ENCODE measurements at places on chromosomes 7 and 10.

GRCh38 chr7:32088451-32088881 is 18.3 kb upstream of the PDE1C start:
- DNase-seq = no peak

- no peak for DNase-seq
Measured at GRCh38 chr10:42985436-42986316, 91.2 kb upstream of the RET start.

DNA sequence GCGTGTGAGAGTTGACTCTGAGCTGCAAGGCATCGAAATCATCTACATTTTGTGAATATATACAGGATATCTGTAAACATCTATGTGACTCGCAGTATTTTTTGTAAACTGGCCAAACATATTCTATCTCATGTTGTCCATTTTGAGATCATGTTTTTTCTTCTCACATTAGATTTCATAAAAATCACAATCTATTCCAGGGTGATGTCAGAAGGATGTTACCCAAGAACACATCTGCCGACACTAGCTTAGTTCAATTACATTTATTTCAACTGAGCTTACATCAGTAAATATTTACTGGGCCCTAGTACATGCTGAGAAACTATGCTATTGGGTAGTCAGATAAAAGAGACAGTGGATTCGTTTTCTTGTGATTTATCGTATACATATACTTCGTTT is 2.5 kb upstream of the BUB3 start:
- no peak for DNase-seq

DNA sequence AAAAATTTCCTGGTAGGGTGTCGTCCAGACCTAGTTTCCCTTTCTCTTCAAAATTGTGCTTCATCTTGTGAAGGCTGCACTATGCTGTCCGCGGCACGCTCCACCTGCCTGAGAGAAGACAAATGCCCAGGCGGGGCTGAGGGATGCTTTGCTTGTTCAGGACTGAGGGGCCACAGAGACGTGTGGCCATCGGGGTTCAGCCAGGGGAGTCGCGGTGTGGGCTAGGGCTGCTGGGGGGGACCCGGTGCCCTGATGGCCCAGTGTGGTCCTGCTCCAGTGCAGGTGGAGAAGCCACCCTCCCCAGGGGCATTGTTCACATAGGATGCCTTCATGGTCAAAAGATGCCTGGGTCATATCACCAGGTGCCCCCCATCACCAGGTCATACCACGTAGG is 107.8 kb upstream of the SHH start:
- no peak for DNase-seq

DNA sequence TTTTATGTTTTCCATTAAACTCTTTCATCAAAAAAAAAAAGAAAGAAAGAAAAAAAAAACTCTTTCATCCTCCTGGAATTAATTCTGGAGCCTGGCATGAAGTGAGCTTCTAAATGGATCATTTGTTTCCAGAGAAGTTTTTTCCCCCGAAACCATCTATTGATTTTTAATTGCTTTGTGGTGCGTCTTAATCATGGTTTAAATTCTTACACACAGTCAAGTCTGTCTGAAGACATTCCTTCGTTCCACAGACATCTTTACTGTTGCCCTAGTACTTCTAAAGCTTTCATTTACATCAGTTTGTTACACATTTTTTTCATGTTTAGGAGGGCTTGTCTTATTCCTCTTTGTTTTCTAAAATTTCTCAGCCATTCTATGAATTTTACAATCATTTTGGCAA is 493.4 kb upstream of the FOXK1 start:
- DNase-seq = no peak

DNA sequence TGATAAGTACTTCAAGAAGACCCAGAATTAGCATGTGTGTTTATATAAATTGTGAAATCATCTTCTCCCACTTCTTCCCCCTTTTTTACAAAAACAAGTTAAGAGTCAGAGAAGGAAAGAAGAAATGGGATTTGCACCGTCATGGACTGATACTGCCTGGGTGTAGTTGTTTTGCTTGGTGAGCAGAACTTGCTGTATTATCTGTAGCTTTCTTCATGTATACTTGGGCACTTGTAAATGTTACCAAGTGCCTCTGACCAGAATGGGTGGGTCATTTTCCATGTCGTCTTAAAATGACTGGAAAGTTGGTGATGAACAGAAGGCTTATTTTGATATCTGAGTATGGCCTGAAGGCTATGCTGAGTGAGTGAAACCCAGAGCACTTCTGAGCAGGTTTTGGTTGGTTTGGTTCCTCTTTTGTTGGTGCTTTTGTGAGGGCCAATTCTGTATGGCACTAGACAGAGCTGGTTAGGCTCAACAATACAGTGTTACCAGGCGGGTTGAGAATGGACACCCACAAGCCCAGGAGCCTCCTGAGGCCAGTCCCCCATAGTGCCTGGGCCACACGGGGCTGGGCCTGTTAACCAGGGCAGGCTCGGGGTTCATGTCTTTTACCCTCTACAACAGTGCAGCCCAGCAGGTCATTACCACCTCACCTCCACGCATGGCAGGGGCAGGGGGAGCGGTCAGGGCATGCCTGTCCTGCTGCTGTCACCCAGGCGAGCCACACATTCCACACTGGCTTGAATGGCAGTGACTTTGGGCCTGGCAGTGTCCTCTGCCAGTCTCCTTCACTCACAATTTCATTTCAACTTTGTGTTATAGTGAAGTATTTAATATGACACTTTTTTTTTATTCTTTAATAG is 115.1 kb downstream of the CCNY start:
- DNase-seq = no peak

- no peak for DNase-seq
Measured at GRCh38 chr7:2905500-2905899, 61.4 kb upstream of the GNA12 start.

DNA sequence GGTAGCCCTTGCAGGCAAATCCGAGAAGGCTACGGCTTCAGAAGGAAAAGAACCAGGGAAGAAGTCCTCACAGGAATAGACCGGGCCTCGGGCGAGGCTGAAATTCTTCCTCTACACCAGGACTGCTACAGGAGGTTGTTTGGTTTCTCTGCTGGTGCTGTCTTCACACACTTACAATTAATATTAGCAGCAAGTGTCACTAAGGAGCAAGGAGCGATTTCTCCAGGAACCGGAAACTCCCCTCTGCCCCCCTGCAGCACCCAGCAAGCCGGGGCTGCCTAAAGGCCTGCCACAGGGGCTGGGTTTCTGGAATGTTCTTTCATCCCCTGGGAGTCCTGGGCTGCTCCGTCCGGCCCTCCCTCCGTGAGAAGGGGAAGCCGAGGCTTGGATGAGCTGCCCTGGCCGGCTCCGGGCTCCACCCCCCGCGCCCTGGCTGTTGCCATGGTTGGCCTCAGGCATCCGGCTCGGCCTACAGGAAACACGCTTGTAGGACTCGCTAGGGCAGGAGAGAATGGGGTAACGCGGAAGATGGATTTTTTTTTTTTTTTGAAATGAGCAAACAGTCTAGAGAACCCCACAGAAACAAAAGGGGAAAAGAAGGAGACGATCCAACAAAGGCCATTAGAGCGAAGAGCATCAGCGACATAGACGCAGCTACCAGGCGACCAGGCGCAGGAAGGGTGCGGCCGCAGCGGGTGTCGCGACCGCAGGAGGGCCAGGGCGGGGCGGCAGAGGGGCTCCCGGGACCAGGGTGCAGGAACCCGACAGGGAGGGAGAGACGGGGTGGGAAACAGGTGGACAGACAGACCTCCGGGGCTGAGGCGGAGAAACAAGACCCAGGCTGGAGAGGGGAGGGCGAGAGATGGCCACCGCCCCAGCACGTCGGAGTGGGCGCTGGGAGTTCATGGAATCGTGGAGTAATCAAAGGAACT is 33.0 kb downstream of the EN2 start:
- DNase-seq = peak; percentile 26

DNA sequence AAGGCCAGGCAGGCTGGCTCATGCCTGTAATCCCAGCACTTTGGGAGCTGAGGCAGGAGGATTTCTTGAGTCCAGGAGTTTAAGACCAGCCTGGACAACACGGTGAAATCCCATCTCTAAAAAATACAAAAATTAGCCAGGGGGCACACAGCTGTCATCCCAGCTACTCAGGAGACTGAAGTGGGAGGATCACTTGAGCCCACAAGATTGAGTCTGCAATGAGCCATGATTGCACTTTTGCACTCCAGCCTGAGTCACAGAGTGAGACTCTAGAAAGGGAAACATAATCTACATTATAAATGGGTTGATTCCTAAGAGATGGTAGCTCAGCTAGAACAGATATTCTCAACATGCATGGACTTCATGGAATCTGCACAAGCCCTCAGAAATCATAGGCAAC is 6.3 kb upstream of the LIPF start:
- DNase-seq = no peak

- no peak for DNase-seq
Measured at GRCh38 chr10:97080051-97080776, 105.5 kb downstream of the SLIT1 start.

DNA sequence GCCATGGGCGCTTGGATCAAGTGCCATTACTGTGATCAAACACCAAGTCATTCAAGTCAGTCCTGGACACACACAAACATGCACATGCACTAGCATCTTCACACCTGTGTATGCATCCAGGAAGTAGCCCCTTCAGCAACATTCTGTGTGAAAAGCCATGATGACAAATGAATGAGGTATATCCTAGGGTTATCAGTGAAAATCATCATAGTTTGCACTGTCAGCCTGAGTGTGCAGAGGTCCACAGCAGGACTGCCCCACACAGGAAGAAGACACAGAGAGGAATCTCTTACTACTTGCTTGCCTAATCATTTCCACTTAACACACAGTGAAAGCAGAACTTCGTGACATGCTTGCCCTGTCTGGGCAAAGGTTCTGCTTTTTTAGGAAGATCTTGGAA is 184.0 kb upstream of the ADO start:
- no peak for DNase-seq

- DNase-seq = no peak
Measured at GRCh38 chr7:73507556-73507955, 14.5 kb downstream of the BAZ1B start.

DNA sequence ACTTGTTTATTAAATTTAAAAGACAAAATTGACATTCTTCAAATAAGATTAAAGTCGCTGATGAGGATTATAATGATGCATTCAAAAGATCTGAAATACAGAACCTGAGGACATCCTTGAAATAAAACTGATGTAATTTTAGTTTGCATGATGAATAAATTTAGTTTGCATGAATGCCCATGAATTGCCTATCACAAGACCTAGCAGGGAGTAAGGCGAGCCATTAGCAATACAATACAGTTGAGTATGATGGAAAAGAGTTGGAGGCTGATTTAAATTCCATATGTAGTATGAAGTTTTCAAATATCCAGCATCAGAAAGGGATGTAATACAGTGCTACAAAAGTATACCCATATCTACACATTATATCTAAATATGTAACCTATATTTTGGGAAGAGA is 321.3 kb downstream of the CACNA2D1 start:
- DNase-seq = no peak

DNA sequence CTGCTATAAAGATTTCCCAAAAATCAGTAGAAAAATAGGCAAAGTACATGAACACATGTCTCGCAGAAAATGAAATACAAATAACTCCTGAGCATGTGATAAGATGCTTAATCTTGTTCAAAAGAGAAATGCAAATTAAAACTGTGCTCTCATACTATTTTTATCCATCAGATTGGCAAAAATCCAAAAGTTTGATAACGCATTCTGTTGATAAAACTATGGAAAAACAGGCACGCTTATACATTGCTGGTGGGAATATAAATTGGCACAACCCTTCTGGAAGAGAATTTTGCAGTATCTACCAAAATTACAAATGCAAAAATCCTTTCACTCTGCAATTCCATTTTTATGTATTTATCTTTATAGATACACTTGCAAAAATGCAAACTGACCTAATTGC is 315.0 kb downstream of the GRID1 start:
- no peak for DNase-seq

DNA sequence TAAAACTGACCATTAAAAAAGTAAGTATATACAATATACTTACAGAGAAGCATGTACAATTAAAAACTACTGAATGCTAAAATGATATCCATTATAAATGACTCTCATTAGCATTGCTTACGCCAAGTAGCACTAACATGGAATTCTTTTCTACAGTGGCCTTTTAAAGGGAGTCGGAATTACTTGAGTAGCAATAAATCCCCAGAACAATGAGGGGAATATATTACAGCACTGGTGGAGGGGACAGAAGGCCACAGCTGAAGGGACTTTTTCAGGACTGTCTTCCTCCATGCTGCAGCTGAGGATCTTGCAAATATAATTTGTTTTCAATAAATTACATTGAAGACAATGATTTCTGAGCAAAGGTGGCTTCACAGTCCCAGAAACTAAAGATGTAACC is 97.0 kb downstream of the ALOX5 start:
- DNase-seq = no peak

DNA sequence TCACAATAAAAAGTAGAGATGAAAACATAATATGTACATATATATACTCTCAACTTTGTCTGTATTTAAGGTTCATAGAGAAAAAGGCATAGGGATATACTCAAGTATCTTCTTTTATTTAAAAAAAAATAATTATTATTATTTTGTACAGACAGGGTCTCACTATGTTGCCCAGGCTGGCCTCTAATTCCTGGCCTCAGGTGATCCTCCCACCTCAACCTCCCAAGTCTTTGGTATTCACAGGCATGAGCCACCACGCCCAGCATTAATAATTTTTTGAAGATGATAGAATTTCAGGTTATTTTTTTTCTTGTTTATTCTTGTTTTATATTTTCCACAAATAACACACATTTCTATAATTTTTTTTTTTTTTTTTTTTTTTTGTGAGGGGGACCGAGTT is 113.8 kb downstream of the PLXNA4 start:
- DNase-seq = no peak

DNA sequence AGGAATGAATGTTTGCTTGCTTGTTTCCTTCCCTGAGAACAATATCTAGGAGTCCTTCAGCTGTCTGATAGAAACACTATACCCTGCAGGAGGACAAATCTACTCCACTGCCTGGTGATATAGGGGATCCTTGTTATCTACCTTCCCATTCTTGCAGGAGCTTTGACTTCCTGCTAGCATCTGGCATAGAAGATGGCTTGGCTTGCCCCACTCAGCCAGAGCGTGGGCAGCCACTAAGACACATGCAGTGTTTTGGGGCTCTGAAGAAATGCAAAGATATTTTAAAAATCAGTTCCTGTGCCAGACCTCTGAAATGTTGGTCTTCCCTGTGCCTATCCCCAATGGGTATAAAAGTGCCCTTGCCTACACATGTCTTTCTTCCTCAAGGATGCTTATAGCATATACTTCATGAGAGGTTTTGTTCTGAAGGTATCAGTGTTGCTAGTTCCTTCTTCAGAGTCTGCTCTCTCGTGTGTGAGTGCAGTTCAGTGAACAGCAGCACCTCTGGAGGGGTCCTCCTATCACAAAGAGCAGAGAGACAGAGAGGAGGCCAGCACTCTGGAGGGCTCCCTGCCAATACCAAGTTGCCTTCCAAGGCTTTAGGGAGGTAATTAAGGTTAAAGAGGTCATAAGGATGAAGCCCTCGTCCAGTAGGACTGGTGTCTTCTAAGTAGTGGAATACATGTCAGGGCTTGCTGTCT is 149.1 kb upstream of the CALCR start:
- no peak for DNase-seq

DNA sequence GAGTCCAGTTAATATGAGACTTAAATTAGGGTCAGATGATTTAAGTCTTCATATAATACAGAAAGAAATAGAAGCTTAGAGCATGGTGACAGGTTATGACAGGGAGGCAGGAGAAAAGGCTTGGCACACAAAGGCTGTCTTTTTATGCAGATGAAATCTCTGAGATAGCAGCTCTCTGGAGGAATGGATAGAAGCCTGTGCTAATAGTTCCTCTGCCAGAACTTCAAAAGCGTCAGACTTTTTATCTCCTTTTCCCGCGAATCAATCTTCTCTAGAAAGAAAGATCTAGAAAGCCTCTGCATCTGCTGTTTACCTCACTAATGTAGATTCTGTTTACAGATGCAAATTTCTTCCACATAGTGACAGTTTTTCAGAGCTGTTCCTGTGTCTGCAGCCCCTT is 1106.2 kb downstream of the XPNPEP1 start:
- DNase-seq = no peak

- DNase-seq = no peak
Measured at GRCh38 chr7:150820578-150821198, 20.1 kb downstream of the TMEM176A start.

All from CD4-positive, alpha-beta T cell treated with Interleukin-10 for 1 hour (primary cell).